Activated CD4-positive, alpha-beta T cell treated with anti-CD3 and anti-CD28 coated beads, Interleukin-10, Interleukin-2, amounts not matched to agents 100 ng/mL and 50 ng/mL, durations not matched to agents 16 hours and 8 hours (primary cell): ENCODE measurements at places on chromosomes 16 and 17.
A peak's percentile ranks its signal among the peaks of the same experiment; 100 is the strongest.

GRCh38 chr17:17890773-17891759 lies 54.3 kb upstream of the SREBF1 start:
- DNase-seq: peak; percentile 45

GRCh38 chr17:33220036-33220435 lies 73.1 kb downstream of the ASIC2 start:
- DNase-seq: no peak

DNA sequence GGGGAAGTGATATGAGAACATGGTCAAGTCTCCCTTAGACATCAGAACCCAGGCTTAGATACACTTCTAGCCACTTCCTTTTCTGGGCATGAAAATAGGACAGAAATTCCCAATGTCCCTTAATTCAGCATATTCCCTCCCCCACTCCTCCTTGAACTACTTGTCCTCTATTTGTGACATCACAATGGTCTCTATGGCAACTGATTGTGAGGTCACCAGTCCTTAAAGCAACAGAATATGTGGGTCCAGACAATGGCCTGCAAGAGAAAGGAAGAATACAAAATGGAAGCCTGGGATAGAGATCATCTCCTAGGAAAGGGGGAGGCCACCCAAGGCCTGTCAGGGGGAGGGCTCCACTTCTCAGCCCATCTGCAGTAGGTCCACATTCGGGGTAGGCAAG lies 6.7 kb upstream of the SEZ6 start:
- DNase-seq: no peak

GRCh38 chr17:67353929-67354574 lies 12.3 kb downstream of the PSMD12 start:
- no peak for DNase-seq

DNA sequence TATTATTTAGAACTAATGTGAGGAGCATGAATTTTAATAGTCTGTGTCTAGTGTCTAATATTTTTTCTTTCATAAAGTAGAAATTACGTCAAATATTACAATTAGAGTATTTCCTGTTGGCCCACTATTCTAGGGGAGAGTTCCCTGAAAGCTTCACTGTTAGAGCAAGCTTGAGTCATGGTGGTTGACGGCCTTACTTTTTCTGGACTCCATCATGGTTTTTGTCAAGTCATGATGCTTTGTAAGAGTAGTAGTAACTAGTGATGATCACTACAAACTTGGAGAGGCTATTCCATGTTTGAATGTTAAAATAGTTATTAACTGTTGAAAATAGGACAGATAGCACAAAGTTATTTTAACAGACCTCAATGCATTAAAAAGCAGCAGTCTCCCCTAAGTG lies 1.7 kb downstream of the PSMD11 start:
- peak; percentile 54 for DNase-seq

DNA sequence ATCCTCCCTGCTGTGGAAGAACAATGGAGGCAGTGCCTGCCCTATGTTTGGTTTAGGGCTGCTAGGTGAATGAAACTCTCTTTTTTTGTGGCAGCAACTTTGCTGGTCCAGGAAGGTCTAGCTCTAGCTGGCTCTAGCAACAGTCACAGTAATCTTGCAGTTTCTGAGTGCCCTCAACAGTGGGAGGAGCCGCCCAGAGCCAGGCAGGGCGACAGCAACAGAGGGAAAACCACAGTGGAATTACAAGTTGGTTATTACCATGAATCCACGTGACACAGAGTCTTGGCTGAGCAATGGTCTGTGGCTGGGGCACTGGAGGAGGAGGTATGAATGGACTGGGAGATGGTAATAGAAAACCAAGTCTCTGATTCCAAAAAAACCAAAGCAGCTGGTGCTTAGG lies 10.3 kb downstream of the HSPB9 start:
- peak; percentile 63 for DNase-seq
